Activated CD8-positive, alpha-beta memory T cell treated with anti-CD3 and anti-CD28 coated beads, Interleukin-2, amount 50 U/mL, for 48 hours (primary cell): ENCODE measurements at places on chromosomes 5 and 9.

GRCh38 chr9:135930446-135931345 lies 23.4 kb upstream of the CAMSAP1 start:
- DNase-seq, result no peak

DNA sequence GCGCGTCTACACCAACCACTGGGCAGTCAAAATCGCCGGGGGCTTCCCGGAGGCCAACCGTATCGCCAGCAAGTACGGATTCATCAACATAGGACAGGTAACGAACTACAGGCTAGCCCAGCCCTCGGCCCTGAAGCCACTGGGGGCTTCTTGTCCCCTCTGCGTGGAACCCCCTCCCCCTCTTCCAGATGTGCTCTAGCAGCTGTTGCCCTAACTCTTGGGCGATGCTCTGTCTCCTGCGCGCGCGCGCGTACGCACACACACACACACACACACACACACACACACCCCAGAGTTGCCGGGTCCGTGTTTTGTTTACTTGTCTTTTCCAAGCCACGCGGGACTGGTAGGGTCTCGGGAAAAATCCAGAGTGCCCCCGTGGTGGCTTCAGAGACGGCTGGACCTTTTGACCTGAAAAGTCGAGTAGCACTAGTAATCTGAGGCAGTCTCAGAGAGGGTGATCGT lies 836 bp downstream of the PCSK5 start:
- DNase-seq, result peak; percentile 70

- DNase-seq, result no peak
Measured at GRCh38 chr5:113508756-113509155, 4.7 kb upstream of the YTHDC2 start.

GRCh38 chr5:76811214-76811613 lies 7.6 kb upstream of the F2RL1 start:
- DNase-seq, result no peak

DNA sequence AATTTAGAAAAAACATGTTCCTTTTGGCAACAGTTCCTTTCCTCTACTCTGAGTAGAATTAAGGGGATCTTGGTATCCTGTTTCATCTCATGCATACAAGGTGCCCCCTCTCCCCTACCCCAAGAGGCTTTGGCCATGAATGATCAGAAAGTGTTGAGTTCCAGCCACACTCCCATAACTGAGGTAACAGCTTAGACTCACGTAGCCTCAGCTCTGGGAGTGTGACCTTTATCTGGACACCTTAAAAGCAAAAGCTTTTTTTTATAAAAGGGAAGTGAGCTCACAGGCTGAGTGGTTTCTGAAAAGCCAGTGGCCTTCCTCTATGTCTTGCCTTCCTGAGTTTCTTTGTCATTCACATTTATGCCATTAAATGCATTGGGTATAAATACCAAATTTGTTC lies 900 bp upstream of the HAVCR2 start:
- DNase-seq, result no peak

DNA sequence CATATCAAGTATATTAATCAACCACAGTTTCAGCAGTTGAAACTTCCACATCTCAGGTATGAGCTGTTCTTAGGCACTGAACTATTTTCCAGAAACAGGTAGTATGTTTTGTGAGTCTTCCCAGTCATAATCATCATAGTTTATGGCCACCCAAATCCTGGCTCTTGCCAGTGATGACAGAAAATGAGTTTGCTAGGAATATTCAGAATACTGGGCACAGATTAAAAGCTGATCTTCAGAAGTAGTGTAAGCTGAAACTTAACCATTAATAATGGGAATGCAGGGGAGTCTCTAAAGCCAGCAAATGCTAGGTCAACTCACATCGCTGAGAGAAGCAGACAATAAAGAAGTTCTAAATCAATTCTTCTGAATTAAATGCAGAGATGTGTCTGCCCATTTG lies 64.5 kb downstream of the PLPP1 start:
- DNase-seq, result no peak

GRCh38 chr5:79535477-79536192 lies 21.7 kb upstream of the HOMER1 start:
- DNase-seq, result no peak

GRCh38 chr9:138075961-138076649 lies 198.5 kb downstream of the CACNA1B start:
- peak; percentile 15 for DNase-seq

DNA sequence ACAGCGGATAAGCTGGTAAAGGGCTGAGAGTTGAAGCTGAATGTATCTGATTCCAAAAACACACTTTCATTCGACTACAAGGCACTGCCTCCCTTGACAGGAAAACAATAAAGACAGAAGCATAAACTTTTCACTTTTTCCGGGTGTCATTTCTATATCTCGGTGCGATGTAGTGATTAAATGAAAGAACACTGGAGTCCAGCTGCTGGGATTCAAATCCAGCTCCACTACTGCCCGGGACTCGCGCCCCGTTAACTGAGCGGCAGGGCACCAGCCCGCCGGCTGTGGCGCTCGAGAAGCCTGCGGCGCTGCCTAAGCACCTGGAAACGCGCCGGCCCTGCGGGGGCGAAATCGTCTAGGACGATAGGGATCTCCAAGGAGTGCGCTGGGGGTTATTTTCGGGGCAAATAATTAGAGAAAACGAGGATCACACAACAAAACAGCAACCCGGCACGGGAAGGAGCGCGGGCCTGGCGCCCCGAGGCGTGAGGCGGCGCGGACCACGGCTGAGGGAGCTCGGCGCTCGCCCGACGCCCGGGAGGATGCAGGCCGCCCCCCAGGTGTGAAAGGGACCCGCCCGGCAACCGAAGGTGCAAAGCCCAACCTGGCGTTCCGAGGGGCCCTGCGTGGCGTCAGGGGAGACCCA lies 837 bp downstream of the UIMC1 start:
- peak; percentile 85 for DNase-seq

- DNase-seq, result no peak
Measured at GRCh38 chr9:93390953-93391515, 60.5 kb upstream of the FAM120A start.

- DNase-seq, result no peak
Measured at GRCh38 chr9:17318821-17319320, 184.0 kb downstream of the CNTLN start.

- DNase-seq, result no peak
Measured at GRCh38 chr5:58069846-58070245, 390.0 kb downstream of the PLK2 start.

DNA sequence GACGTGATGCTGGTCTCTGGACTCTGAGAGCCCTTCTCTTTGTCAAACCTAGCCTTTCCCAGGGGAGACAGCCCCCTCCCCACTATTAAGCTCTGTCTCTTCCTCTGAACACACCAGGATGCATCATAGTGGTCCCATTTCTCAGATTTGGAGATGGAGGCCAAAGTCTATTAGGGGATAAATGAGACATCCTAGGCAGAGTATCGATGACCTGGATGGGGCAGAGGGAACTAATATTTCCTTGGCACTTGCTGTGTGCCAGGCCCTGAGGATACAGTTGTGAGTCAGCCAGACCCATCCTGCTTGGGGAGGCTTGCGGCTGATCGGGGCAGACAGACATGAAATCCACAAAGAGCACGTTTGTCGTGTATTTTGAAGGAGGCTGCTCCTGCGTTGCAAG lies 5.2 kb downstream of the DNM1 start:
- no peak for DNase-seq

DNA sequence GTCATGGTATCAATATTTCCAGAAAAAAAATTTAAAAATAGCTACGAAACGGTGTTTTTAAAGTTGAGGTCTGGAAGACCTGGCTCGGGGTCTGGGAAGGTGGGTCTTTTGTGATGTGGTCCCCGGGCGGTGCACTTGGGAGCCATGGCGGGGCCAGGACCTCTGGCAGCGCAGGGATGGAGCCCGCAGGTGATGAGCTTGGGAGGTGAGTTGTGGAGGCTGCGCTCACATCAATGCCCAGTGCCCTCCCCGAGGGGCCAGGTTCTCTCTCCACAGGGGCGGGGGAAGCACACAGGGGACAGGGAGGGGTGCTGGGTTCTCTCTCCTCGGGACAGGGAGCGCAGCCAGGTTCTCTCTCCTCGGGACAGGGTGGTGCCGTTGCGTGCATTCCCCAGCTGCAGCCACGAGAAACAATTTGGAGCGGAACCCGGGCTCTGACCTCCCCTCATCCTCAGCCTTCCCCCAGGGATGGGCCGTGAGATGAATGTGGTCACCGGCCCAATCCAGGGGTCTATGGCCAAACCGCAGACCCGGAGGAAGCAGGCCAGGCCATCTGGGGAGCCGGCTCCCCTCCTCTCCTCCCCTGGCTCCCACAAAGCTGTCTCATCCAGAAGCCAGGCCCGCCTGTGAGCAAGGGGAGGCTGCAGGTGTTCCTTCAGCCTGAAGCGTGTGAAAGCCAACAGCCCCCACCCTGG lies 25.8 kb downstream of the DBH start:
- DNase-seq, result no peak

- no peak for DNase-seq
Measured at GRCh38 chr5:96141749-96142148, 180.1 kb upstream of the ELL2 start.

DNA sequence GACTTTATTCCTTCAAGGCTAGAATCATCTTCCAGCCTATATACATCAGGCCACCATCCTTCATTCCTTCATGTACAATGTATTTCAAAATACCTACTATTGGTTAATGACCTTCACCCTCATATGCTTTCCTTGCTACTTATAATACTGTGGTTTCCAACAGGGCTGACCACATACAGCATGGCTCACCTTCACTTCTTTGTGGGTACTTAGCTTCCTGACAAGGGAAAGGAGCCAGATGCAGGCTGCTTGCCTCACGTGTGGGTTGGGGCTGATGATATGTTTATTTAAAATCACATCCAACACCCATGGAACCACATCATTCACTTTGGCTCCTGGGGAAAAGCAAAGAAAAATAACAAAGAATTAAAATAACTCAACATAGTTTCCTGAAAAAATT lies 63.9 kb upstream of the OR2K2 start:
- DNase-seq, result no peak

- DNase-seq, result no peak
Measured at GRCh38 chr9:14640967-14641366, 52.3 kb downstream of the ZDHHC21 start.
